ENCODE measurements at places on chromosomes 5 and 9. TPM values are rescaled to one million over a fixed set of nuclear protein-coding genes. Genes with fewer than 3 reads are reported as not detected.

Gene CDC14B
- 53.2 TPM for total RNA-seq

Gene AIF1L
- total RNA-seq = 71.1 TPM

Gene GPR150
- total RNA-seq = not detected

Gene CRHBP
- 1.1 TPM for total RNA-seq

Gene WDR38
- total RNA-seq = not detected

Gene ADAMTS13
- total RNA-seq = 16.0 TPM

Gene PCDHGC5
- total RNA-seq = 1.2 TPM

Gene PRPF4
- total RNA-seq = 33.6 TPM

Gene FSTL4
- total RNA-seq = 2.4 TPM

DNA sequence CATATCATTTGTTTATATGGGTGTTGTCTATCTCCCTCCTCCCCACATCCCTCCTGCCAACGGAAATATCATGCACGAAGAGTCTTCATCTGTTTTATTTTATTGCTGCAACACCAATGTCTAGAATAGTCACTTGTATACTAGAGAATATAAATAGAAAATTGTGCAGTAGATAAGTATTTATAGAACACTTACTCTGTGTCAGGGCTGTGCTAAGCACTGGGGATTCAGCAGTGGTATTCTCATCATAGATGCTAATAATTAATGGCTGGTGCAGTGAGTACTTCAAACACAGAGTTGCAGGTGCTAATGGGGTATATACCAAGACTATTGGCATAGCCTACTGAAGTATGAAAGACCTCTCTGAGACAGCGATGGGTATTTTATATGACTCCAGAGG is 353.5 kb upstream of the CDH6 start:
- no peak for DNase-seq

GRCh38 chr5:181168595-181169118 is 21.3 kb downstream of the OR2V2 start:
- no peak for DNase-seq

DNA sequence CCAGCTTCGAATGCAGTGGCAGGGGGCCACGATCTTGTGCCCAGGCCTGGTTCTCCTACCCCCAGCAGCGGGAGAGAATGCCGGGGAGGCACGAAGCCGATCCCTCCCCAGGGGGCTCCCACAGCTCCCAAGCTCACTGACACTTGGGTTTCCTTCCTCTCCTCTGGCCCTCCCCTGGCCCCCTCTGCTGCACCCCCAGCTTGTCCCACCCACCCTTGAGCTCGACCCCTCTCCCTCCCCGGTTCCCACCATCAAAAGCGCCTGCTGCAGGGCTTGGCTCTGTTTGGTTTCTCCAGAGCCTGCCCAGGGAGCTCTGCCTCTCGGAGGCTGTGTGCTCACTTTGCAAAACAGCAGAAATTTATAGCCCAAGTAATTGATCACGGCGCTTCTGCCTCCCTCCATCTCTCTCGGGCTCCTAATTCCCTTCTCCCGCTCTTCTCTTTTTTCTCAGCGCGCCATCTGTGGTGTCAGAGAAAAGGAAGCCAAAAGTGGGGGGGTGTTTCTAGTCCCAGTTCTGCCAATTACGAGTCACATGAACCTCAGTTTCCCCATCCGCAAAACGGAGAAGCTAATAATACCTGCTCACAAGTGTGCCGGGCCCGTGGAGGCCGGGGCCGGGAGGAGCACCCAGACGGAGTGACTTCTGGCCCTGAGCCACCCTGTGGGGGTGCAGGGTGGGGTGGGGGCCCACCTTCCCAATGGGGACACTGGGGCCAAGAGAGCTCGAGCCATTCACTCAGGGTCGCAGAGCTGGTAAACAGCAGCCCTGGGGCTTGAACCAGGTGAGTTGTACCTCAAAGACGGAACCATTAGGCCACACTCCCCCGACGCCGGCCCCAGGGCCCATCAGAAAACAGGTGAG is 141.2 kb upstream of the IER5L start:
- DNase-seq = no peak

DNA sequence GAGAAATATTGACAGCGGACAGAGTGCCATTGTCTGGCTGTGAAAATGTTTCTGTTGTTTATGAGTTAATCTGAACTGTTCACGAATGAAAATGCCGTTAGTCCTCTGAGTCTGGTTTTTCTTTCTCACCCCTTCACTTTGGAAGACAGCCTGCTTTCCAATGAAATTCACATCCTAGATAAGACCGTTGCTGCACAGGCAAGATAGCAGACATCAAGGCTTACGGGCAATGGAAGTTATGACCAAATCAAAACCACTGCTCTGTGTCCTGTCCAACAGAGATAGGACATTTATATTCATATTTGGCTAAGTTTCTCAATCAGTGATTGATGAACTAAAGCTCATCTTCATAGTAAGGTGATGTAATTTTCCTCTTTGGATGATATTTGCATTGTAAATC is 180.0 kb upstream of the DMAC1 start:
- DNase-seq = no peak

- DNase-seq = no peak
These were observed 18.6 kb upstream of the TJP2 start for GRCh38 chr9:69155341-69156030.

DNA sequence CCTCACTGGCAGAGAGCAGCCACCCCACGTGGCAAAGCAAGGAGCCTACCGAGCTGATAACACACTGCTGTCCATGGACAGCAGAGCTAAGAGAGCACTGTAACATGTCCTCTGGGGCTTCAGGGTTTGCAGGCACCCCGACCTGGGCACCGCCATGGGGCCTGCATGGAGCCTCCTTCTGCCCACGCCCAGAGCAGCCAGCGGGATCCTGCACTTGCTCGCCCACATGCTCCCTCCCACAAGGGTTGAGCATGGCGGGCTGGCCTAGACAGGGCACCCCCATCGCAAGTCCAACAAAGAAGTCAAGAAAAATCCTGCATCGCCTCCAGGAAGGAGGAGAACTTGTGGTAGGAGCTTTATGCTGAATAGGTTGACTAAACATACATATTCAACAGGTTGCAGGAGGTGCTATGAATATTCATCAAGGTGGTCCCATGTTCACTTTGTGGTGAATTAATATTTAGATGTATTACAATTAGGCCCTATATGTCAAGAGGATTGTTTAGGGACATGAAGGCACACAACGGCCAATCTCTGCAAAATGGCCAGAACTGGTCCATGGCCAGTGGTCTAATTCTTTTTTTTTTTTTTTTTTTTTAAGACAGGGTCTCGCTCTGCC is 3.8 kb upstream of the MIGA2 start:
- DNase-seq = no peak

GRCh38 chr5:145499483-145499882 is 335.7 kb downstream of the PRELID2 start:
- DNase-seq = no peak

GRCh38 chr5:30103052-30103451 is 1090.4 kb upstream of the CDH6 start:
- DNase-seq = no peak

DNA sequence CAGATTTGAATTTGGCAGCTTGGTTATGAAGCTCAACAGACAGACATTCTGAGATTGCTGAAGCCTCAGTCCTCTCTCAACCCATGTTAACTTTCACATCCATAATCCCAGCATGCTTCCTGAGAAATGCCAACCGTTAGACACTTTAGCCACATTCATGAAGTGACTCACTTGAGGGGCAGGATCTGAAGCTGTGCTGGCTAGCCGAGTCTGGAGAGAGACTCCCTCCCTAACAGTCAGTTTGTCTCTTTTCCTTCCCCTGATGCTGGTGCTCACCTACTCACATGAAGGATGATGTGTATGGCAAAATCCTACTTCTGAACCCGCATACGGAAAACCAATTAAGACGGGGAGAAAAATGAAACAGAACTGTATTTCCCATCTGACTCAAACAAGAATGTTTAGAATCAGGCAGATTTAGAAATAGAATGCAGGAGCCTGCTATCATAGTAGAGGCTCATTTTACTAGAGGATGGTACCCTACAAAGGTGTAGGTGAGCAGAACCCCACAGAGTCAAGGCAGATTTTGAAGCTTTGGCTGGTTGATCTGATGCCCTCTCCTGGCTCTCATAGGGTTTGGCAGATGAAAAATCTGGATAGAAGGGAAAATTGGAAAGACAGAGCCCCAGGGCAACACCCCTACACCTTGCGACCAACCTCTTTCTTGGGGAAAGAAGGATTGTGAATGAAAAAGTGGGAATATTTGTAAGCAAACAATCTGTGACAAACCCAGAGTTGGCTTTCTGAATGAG is 150.9 kb upstream of the LHFPL2 start:
- no peak for DNase-seq

DNA sequence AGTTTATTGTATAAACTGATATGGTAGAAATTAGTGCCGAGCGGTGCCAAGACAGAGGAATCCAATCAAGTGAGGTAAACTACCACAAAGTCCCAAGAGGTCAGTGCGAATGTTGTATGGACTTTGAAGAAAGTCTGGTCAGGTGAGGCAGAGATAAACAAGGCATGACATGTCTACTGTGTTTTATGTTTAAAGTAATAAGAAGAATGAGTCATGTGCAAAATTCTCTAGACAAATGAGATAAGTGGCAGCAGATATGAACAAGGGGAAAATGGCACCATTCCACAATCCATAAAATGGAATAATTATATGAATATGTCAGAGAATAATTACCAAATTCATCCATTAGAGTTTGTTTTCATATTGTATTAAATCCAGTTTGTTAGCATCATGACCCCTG is 364.1 kb upstream of the CCNH start:
- DNase-seq = no peak

DNA sequence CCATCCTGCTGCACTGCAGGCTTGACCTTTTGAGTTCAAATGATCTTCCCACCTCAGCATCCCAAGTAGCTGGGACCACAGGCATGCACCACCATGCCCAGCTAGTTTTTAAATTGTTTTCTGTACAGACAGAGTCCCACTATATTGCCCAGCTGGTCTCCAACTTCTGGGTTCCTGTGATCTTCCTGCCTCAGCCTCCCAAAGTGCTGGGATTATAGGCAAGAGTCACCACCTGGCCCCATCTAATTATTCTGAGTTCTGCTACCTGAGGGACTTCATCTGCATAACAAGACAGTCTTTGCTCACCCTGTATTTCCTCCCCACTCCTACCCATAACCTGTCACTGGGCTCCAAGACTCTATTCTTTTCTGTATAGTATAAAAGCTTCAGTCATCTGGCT is 54.6 kb upstream of the CEMIP2 start:
- no peak for DNase-seq

DNA sequence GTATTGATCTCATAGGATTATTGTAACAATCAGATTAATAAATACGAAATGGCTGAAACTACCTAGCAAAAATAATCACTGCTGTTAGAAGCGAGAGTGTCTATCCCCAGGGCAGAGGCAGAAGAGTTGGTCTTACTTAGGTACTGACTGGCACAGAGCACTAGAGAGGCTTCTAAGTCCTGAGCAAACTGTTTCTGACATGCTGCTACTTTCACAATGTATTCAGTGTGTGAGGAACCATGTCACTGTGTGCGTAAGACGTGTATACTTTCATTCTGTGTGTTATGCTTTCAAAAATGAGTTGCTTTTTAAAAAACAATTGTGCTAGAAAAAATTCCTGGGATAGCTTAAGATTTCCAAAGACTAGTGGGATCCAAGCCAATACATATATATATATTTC is 5.5 kb upstream of the KLHL9 start:
- DNase-seq = no peak

- no peak for DNase-seq
These were observed 12.1 kb downstream of the CDHR2 start for GRCh38 chr5:176561259-176561658.

- DNase-seq = no peak
These were observed 242.9 kb downstream of the MCTP1 start for GRCh38 chr5:95042037-95042436.

DNA sequence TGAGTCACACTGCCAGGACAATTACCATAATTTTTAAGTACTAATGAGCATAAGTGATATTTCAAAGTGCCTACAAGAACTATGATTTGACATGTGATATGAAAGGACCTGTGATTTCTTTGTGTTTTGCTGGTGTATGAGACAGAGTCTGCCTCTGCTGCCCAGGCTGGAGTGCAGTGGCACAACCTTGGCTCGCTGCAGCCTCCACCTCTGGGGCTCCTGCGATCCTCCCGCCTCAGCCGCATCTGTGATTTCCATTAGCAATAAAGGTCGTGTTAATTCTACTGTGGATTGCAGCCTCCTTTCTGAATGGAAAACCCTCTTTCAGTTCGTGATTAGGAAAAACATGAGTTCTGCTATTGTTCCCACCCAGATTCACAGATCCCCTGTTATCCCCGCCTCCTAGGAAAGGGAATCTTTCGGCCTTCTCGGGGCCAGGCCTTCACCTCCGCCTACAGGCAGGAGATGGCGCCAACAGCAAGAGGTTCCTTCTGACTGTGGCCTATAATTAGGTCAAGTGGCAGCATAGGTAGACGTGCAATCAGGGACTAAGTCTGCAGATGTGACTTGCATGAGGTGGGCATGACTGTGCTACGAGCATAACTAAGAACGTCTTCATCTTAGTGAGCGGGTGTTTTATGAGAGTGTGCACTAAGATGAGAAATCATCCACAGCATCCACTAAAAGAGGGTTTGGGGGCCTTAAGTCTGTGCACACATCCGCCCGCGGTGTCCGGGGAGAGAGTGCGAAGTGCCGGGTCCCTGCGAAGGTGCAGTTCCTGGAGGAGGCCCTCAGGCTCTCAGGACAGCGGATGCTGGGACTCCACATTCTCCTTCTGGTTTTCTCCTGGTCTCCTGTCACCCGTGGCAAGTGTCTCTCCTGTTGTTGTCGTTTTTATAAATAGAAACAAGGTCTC is 23.1 kb downstream of the TRIM7 start:
- peak; percentile 35 for DNase-seq

DNA sequence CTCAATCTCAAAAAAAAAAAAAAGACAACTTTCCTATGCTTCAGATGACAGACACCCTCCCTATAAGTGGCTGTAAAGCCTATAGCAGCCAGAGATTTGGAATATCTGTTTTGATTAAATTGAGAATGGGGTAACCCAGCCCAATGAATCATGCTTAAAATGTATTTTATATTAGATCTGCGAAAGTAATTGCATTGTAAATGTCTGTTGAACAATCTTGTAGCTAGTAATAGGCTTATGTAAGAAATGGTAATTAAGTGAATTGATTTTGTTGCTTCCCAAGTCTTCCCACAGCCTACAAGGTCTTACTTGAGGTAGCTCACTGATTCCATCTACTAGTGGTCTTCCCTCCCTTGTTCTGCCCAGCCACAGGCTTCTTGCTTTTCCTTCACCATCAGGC is 590.7 kb downstream of the ACTL7B start:
- no peak for DNase-seq

All from progenitor cell of endocrine pancreas (in vitro differentiated cells).